ENCODE measurements at places on chromosomes 2 and 18.

GRCh38 chr2:215727507-215728503 lies 285.5 kb downstream of the MREG start:
- no peak for DNase-seq

DNA sequence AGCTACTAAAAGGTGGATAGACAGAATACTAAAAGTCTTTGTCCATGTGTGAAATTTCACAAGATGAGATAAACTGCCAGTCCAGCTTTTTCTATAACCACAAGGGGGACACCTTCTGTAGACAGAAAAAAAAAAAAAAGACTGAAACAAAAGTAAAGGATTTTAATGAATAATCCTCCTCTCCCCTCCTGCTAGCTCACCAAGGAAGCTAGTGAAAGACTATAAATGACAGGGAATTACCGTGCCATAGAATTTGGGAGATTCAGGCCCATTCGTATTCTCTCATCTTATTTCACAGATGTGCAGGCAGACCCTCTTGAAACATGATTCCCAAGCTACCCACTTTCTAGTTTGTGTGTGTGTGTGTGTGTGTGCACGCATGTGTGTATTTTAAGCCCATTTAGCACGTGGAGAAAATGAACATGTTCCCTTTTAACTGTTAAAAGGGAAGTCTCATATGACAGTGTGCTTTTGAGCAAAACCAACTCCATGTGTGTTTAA lies 36.3 kb upstream of the SLC8A1 start:
- no peak for DNase-seq

- DNase-seq: no peak
These were observed 85.5 kb downstream of the AGPS start for GRCh38 chr2:177478029-177478428.

DNA sequence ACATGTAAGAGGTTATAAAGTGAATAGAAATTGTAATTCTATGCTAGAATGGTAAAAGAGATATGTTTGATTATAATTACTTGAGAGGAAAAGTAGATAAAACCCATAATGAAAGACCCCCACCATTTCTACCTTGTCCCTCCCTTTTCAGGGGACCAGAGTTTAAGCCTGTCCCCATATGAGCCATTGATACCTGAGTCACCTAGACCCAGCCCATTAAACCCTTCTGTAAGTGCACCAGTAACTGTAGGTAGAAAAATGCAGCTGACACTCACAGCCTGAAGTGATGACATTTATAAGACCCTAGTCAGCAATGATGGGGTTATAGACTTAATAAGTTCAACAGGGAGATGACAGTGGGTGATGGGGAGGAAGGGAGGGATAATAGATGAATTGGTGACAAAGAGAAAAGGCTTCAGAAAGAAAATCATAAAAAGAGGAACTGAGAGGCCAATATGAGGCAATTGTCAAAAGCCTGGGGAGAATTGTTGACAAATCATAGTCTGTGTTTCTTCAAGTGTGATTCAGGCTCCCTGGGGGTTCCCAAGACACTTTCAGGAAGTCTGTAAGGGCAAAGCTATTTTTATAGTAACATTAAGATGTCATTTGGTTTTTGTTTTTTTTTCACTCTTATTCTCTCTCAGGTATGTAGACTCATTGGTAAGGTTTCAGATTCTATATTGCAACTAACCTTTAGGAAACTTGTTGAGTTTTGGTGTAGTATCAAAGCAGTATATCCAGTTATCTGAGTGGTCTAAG lies 544.2 kb downstream of the SATB2 start:
- no peak for DNase-seq

GRCh38 chr2:15675456-15676195 lies 84.0 kb downstream of the DDX1 start:
- no peak for DNase-seq

GRCh38 chr2:119771331-119771730 lies 11.6 kb downstream of the PTPN4 start:
- DNase-seq: no peak

DNA sequence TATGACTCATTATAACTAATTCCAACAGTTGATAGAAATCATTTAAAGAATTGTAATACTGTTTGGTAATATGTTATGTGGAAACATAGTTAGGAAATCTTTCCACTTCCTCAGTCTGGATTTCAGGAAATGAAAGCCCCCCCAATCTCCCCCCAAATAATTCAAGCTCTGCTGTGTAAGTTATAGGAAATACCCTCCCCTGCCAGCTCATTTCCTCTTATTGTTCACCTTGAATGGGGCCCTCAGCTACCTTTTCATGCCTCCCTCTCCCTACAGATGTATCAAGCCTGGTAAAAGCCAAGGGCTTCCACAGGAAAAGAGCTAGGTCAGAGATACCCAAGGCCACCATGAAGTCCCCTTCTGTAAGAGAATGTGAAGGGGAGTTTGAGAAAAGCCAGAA lies 155.5 kb downstream of the CNTNAP5 start:
- DNase-seq: no peak

DNA sequence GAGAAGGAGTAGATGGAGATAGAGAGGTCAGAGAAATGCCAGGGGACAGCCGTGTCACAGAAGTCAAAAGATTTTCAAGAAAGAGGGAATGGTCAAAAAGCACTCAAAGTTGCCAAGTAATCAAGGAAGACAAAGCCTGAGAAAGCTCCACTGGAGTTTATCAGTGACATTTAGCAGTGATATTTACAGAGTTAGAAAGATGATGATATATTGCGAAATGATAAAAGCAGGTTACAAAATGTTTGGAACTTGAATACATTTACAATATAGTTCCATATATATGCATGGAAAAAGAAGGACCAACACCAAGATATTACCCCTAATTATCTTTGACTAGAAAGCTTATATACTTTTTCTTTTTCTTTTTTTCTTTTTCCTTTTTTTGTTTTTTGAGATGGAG lies 20.4 kb downstream of the ZNF2 start:
- no peak for DNase-seq

GRCh38 chr2:233012301-233012971 lies 620 bp downstream of the NGEF start:
- DNase-seq: no peak

- no peak for DNase-seq
These were observed 22.5 kb downstream of the STAT4 start for GRCh38 chr2:191128172-191128910.

All from Peyer's patch (tissue), 4 donors.